CD4-positive, alpha-beta T cell treated with Interleukin-10 for 1 hour (primary cell): ENCODE measurements at places on chromosomes 5 and 9.
A peak's percentile ranks its signal among the peaks of the same experiment; 100 is the strongest.

DNA sequence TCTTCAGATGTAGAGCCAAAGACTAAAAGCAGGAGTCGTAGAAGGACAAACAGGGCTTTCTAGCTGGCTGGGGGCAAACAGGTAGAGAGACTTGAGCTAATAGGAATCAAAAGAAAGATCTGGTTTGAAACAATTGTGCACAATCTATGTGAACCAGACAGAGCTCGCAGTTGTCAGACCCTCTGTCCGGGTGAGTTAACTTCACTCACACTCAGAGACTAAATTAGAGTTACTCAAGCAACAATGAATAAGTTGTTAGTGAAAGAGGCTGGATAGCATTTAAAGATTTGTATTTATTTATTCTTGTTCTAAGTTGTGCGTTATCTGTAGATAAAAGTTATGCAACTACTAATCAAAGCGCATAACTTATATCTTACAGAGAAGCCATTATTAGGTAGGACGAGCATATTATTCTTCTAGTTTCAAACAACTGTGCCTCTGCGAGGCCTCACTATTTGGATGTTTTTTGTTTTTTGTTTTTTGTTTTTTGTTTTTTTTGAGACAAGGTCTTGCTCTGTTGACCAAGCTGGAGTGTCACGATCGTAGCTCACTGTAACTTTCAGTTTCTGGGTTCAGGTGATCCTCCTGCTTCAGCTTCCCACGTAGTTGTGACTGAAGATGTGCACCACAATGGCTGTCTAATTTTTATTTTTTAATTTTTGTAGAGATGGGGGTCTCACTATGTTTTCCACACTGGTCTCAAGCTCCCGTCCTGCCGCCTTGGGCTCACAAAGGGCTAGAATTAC lies 13.2 kb upstream of the LNPEP start:
- no peak for DNase-seq

DNA sequence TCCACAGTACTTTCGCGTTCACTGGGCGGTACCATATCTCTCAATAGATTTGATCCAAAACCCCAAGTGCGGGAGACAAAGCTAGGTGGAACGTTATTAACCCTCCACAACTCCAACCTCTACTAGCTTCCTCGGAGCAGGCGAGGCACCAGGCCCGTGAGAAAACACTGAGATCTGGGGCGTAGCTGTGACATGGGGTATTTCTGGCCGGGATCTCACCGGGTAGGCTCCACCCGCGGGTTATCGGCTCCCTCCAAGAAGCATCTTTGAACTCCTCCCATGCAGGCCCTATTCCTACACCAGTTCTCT lies 350 bp upstream of the SLC25A46 start:
- DNase-seq: no peak

GRCh38 chr9:35490910-35491465 lies 1.1 kb downstream of the RUSC2 start:
- no peak for DNase-seq

DNA sequence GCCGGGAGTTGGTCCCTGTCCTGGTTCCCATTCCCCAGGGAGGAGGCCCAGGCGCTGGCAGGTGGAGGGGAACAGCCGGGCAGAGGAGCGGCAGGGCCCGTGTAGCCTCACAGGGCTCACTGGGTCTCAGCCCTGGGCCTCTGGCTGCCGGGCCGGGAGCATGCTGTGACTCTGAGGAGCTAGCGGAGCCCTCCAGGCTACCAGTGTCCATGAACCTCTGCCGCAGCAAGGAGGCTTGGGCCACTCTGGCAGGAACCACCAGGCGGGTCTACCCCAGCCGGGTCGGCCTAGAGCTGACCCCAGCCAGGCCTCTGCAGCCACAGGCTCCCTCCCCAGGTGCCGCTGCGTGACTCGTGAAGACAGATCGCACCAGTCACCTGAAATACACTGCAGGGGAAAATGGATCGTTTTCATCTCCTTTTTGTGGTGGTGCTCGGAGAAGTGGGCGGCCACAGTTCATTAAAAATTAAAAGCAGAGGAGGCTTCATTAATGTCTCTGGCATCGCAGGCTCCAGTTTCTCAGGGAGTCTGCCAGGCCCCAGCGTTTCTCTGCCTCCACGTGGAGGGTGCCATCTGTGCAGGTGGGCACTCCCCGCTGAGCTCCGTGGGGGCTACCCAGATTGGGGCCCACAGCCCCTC lies 43.8 kb downstream of the KCNT1 start:
- no peak for DNase-seq

GRCh38 chr9:80881940-80882339 lies 807.4 kb downstream of the TLE1 start:
- no peak for DNase-seq

DNA sequence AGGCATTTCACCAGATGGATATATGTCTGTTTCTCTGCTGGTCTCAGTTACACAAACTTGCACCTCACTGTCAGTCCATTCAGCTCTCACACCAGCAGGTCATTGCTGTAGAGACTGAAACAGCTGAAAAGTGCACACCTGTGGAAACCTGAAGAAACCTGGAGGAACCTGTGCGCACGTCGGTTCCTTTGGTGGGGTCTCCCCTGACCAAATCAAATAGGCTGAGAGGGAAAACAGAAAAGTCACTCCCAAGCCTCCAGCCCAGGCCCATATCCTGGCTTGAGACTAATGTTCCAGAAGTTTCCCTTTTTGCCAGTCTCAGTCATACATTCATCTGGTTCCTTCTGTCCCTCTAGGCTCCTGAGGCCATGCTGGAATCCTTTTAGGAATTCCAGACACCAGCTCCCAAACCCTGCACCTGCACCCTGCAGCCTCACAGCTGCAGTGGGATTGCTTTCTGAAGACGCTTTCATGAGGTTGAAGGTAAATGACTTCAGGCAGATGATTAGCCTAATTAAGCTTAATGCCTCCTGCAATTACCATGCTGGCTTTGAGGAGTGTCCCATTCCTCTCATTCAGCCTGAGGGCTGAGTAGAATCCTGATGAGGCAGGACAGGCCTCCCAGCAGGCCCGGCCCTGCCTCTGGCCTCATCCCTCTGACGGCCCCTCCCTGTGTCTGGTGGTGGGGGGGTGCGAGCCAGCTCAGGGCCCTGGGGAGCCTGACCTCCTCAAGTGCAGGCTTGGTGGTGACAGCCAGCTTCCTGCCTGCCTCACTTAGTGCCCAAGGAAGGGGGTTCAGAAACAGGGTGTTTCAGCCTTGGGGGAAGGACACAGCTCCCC lies 24.3 kb upstream of the CXCL14 start:
- no peak for DNase-seq

- DNase-seq: no peak
These were observed 27.6 kb downstream of the TBC1D2 start for GRCh38 chr9:98227883-98228282.

GRCh38 chr5:132815454-132815853 lies 2.4 kb downstream of the SOWAHA start:
- no peak for DNase-seq

DNA sequence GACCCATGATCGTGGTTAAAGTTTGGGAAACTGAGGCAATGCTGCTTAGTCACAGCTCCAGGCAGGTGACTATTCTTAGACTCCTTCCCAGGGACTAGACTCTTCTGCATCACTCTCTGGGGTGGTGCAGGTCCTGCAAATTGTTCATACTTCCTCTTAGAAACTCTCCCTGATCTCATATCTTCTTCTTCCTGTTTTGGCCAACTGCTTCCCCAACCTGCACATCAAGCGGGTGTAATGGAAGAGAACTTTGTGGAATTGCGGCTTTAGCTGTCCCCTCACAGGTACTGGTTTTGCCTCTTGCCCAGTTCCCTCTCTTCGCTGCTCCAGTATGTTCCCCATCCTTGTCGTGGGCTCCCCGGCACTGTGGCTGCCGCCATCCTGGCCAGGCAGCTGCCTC lies 111.5 kb upstream of the CTSL start:
- no peak for DNase-seq

- DNase-seq: no peak
These were observed 120.0 kb downstream of the PDZD2 start for GRCh38 chr5:31758803-31759425.

DNA sequence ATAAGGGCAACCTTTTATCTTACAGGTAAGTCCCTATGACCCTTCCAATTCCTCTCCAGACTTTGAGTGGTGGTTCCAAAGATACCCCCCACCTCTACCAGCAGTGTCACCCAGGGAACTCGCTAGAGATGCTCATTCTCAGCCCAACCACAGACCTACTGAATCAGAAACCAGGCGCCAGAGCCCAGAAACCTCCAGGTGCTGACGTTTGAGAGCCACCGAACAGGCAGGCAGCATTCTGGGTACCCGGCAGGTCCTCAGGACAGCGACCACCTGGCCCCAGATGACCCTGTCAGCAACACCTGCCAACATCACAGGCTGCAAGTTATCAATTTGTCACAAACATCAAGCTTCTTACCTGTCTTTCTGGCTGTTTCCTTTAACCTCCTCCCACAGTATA lies 19.5 kb downstream of the RAPGEF1 start:
- DNase-seq: peak; percentile 42

DNA sequence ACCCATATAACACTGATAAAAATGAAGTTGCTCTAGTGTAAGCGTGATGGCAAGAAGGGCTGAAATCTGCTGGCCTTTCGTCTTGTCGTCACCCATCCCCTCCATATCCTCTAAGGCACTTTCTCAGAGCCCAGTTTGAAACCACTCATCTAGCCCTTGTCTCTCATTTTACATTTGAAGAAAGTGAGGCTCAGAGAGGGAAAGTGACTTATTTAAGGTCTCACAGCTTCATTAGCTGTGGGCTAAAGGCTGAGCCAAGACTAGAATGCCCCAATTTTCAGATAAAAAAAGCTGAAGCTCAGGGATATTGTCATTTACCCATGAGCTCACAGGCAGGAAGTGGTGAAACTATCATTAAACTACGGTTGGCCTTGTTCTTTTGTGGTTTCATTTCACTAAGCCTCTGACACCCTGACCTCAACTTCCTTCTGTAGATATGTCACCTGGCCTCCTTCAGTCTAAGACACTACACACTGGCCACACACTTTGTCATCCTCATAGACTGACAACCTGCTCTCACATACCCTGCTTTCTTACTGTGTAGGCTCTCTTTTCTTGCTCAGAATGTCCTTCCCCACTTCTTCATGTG lies 176.7 kb upstream of the DMAC1 start:
- DNase-seq: peak; percentile 85

GRCh38 chr5:124111886-124112285 lies 599.9 kb downstream of the CSNK1G3 start:
- no peak for DNase-seq

DNA sequence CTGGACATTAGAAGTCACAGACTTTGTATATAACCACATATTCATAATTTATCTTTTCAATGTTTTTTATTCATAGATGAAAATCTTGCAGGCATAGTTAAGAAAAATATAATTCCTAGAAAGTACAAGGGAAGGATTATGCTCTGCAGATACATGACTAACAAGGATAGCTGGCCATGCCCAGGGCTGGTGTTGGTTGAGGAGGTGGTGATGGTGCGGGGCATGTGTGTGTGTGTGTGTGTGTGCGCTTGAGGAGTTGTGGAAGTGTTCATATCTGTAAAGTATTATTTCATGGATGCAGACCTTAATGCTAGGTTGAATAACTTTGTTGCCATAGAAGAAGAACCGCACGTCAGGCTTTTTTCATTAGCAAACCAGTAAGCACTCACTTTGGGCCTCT lies 1.3 kb downstream of the S1PR3 start:
- no peak for DNase-seq

DNA sequence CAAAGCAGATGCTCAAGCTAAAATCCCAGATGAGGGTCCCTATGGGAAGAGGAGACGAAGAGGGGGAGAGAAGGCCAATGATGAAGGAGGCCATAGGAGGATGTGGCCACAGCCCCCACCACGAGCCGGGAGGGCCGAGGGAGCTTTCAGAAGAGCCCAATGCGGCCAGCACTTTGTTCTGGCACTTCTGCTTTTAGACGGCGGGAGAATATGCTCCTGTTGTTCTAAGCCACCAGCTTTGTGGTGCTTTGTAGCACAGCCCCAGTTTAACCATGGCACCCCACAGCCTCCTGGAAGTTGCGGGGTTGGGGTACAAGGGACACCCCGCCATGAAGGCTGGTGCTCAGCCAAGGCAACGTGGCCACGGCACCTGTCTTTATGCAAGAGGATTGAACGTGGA lies 33.4 kb downstream of the LPCAT1 start:
- DNase-seq: no peak

DNA sequence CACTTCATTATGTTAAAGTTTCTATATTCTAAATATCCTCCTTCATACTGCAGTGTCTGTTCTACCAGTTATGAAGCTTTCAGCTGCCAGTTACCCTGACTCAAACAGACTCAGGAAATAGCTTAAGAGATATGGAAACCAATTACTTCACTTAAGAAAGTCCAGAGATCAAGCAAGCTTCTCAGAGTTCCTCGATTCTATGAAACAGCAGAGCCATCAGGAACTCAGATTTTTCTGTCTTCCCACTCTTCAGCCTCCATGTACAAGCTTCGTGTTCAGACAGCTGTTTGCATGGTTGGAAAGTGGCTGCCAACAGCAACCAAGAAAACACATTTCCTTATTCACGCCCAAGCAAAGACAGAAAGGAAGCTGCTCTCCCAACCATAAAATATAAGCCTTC lies 216.1 kb downstream of the ACTL7B start:
- no peak for DNase-seq

GRCh38 chr9:19967888-19968459 lies 179.1 kb upstream of the SLC24A2 start:
- DNase-seq: no peak

GRCh38 chr5:171806976-171807747 lies 21.5 kb downstream of the SMIM23 start:
- DNase-seq: no peak

DNA sequence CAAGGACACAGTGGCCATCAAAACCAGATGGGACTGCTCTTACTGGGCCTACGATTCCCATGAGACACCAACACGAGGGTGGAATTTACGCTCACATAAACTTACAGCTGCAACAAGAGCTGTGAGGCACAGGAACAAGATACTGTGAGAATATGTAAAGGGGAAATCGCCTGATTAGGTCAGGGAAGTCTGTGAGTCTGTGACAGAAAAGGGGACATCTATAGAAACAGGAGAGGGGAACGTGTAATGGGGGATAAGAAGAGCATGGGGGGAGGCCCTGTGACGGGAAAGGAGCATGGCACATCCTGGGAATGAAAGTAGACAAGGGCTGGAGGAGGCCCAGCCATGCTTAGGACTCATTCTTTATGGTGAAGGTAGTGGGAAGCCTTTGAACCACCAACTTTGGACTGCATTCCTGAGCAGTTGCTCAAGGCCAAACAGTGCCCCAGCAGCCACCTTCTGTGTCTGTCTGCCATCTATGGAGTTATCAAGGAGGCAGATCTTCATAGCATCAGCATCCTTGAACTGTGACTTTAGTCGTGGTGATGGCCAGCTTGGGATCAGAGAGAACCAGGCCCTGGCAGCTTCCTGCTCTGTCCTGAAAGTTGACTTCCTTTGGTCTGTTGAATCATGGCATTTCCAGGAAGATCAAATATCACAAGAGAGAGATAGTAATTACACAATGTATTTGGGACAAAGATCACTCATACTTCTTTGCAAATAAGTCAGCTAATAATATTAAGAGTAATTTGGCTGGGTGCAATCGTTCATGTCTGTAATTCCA lies 87.9 kb upstream of the FAM169A start:
- no peak for DNase-seq

- peak; percentile 46 for DNase-seq
These were observed 459 bp upstream of the ERAP2 start for GRCh38 chr5:96875791-96876291.

- DNase-seq: no peak
These were observed 70.3 kb upstream of the RARS1 start for GRCh38 chr5:168415971-168416370.

- DNase-seq: no peak
These were observed 2.0 kb downstream of the ISL1 start for GRCh38 chr5:51385216-51385615.
